ENCODE measurements at places on chromosomes 11 and 22.

- DNase-seq = no peak
Observed at GRCh38 chr22:22903355-22903777, 15.8 kb downstream of the IGLL5 start.

GRCh38 chr11:70398834-70399680 lies 728 bp downstream of the CTTN start:
- no peak for DNase-seq

DNA sequence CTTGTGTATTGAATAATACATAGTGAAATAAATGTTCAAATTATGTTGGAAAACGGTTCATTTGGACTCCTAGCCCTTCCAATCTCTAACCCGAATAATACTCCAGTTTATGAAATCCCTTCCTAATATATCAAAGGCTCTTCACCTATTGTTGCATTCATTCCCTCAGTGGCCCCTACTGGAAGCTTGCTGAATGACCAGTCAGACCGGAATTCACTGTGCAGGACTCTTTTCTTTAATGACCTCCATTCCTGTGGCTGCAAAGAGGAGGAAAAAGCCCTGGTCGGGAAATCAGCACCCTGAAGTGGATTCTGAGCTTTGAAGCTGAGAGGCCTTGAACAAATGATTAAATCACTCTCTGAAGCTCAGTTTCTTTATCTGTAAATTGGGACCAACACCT lies 19.1 kb upstream of the RCN1 start:
- peak; percentile 66 for DNase-seq

GRCh38 chr11:83713708-83714107 lies 427.5 kb upstream of the CCDC90B start:
- no peak for DNase-seq

DNA sequence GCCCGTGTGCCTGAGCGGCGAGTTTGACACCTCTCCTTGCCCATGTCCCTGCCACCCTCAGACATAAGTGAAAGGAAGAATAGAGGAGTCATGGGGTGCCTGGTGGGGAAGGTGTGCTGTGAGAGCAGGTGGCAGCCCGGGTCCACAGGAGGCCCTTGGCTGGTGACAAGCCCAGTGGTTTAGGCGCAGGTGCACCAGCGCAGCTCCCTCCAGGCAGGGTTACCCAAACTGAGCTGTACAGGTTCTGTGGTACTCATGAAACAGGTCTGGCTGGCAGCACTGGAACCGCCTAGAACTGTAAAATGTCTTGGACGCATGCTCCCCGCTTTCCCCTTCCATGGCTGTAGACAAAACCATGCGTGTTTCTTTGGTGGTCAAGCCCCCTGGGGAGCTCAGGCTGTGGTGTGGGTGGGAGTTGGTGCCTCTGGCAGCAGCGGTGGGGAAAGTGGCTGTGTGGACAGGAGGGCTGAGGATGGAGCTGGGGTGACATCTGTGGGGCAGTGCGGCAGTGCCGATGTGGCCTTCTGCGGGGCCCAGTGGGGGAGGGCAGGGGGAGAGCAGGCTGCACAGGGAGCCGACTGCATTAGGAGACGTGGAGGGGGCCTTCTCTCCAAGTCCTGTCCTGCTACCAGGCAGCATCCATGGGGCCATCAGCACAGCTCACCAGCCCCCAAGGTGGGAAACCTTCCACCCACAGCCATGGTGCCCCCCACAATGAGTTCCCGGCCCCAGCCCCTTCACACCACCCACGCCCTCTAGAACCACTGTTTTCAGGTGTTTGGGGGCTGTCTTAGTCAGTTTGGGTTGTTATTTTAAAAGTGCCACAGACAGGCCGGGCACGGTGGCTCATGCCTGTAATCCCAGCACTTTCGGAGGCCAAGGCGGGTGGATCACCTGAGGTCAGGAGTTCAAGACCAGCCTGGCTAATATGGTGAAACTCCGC lies 5.6 kb upstream of the GTSE1 start:
- no peak for DNase-seq

GRCh38 chr11:121556937-121557336 lies 104.2 kb upstream of the SORL1-AS1 start:
- DNase-seq = no peak

DNA sequence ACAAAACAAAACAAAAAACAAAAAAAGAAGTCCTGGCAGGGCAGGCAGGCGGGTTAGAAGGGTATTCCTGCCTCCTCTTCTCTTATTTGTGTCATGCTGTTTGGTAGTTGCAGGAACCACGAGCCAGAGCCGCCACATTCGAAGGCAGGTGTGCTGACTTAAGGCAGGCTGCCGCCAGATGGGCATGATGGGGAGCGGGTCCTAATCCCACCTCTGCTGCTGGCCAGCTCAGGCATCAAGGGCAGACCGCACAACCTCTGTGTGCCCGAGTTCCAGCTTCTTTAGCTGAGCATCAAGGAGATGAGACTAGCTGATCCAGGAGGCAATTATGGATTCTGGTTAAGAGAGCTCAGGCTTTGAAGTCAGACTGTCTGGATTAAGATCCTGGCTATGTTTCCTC lies 12.1 kb downstream of the OAF start:
- no peak for DNase-seq

DNA sequence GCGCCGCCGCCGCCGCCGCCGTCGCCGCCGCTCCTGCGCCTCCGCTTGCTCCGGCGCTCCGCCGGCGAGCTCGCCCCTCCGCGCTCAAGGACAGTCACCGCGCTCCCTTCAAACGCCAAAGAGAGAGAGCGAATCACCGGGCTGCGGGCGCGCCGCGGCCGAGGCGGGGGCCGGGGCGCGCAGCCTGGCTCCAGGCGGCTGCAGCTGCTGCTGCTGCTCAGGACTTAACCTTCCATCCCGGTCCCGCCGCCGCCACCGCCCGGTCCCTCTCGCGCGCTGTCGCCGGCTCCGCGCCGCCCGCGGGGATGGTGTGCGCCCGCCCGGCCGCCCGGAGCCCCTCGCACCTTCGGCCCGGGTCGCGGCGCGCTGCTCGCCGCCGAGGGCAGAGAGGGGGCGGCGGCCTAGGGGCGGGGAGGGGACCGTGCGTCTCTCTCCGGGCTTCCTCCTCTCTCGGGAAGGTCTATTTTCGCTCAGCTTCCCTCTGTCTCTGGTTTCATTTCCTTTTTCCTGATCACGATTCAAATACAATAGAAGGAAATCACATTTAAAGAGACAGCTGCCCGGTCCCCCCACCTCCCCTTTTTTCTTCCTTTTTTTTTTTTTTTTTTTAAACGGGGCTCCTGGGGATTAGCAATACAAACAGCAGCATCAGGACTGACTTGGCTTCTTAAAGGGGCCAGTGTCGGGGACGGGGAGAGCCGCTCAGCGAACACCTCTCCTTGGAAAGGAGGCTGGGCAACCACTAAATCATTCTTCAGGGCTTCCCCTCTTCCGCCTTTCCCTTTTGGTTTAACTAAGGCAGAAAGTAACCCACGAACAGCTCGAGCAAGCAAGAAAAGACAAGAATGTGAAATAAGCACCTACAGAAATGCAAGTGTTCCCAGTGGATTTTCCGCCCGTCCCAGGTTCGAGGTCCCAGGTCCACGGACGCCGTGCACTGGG lies 22.1 kb downstream of the LMO2 start:
- peak; percentile 50 for DNase-seq

GRCh38 chr22:20386336-20386735 lies 7.6 kb upstream of the ZNF74 start:
- no peak for DNase-seq

GRCh38 chr11:85628771-85629341 lies 463 bp downstream of the TMEM126B start:
- DNase-seq = peak; percentile 3

- DNase-seq = no peak
Observed at GRCh38 chr11:108333403-108333899, 110.6 kb downstream of the ATM start.

- no peak for DNase-seq
Observed at GRCh38 chr22:49077036-49077393, 750.7 kb downstream of the BRD1 start.

DNA sequence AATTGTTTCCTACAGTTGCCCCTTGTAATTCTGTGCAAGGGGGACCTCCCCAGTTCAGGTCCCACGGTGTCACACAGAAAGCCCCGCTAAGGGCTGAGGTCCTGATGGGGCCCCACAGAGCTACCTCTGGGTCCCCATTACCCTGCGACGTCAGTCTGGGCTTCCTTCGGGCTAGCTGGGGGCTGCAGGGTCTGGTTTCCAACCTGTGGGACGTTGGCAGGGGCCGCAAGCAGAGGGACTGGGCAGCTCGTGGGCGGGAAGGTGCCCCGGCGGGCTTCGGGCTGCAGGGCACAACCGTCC lies 698 bp downstream of the SLC37A4 start:
- no peak for DNase-seq

DNA sequence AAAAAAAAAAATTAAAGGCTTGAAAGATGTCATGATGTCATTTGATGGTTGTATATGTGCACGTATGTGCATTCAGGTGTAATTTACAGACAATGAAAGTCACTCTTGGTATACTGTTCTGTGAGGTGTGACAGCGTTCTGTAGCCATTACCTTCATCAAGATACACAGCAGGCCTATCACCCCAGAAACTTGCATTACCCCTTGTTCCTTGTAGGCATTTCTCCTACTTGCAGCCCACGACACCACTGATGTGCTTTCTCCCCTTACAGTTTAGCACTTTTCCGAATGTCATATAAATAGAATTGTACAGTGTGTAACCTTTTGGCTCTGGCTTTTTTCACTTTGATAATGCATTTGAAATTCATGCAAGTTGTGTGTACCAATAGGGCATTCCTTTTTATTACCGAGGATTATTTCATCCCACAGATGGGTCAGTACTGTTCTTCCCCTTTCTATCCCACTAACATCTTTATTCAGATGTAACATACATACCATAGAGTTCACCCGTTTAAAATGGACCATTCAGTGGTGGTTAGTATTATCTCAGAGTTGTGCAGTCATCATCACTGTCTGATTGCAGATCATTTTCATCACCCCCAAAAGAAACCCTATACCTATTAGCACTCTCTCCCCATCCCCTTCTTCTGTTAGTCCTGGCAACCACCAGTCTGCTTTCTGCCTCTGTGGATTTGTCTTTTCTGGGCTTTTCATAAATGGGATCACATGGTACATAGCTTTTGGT lies 30.3 kb downstream of the BCR start:
- DNase-seq = no peak

DNA sequence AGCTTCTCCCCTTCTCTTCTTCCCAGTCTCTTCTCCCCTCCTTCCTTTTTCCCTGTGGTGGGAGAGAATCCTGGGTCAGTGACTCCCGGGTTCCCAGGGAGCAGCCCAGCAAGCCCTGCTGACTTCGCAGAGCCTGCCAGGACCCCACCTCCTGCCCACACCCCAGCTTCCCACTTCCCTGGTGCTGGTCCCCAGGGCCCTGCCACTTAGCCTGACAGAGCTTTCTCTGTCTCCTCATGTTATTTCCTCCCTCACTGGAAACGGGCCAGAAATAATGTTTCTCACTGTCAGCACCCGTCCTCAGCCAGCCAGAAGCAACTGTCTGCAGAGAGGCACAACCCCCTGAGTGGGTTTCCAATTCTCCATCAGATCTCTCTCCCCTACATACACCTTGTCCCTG lies 27.1 kb downstream of the C11orf96 start:
- peak; percentile 44 for DNase-seq

DNA sequence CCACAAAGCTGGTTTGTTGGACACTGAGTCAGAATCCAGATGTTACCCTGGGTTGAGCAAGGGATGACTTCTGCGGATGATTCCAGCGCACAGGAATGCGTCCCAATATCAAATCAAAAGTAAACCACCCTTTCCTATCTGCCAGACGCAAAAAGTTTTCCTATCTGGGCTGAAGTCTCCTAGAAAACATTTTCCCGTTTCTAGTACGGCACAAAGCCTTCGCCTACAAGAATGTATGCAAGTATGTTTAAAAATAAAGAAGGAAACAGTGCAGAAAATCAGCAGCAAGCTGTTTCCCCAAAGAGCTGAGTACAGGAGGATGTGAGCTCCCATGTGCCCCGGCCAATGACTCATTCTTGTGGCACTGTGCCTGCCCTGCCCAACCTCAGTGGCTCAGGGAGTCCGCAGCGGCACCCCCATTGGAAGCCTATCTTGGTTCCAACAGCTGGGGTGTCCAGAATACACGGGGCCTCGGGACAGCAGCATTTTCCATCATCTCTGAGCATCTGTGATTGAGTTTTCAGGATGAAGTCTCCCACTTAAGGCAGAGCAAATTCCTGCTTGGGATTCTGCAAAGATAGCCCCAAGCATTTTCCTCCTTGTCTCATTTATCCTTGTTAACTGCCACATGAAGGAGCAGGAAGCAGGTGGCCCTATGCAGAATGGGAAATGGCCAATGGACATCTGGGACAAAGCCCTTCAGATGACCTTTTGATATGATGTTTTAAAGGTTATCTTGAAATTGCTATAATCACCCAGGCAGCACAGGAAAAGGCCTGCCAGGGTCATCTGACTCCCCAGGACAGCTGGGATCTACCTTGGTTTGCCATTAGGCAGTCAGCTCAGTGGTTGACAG lies 17.5 kb downstream of the KCNJ5 start:
- peak; percentile 67 for DNase-seq

GRCh38 chr22:17922925-17923903 lies 101.1 kb downstream of the MICAL3 start:
- peak; percentile 88 for DNase-seq

DNA sequence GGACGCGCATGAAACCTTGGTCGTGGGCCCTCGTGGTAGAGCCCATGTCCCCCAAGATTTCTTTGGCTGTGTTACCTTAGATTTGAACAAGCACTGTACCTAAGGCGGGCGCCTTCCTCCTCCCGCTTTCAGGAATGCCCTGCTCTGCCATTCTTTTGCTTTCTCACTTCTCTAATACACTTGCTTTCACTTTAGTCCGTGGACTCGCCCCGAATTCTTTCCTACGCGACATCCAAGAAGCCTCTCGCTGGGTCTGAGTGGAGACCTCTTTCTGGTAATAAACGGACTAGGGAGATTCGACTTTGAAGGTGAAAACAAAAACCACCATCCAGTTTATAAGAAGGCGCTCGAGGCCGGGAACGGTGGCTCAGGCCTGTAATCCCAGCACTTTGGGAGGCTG lies 1.2 kb upstream of the NUP50 start:
- no peak for DNase-seq

GRCh38 chr22:44604455-44604854 lies 97.5 kb upstream of the PRR5 start:
- DNase-seq = no peak

- no peak for DNase-seq
Observed at GRCh38 chr11:65459552-65459951, 37.0 kb downstream of the NEAT1 start.

- no peak for DNase-seq
Observed at GRCh38 chr11:45270946-45271716, 15.0 kb downstream of the SYT13 start.

DNA sequence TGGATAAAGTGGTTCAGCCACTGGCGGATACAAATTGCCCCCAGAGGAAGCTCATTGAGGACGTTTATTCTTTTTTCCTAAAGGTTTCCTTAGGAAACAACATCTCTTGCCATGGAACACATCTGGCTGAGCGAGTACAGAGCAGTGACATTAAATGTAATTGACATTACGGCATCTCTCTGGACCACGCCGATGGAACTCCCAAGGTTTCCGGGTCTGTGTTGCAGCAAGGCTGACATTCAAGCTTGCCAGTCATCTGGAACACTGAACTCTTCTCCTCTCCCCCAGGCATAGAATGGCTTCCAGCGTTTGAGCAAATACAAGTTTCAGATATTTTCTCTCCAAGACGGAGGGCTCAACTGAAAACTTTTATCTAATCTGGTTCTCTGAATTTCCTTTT lies 42.1 kb downstream of the CLMP start:
- DNase-seq = no peak

All from cardiac fibroblast (primary cell).